ENCODE measurements at places on chromosomes 16 and 17.
A peak's percentile ranks its signal among the peaks of the same experiment; 100 is the strongest.

- no peak for DNase-seq
Measured at GRCh38 chr17:69457603-69458002, 43.1 kb downstream of the MAP2K6 start.

- DNase-seq: no peak
Measured at GRCh38 chr17:281365-281999, 71.1 kb downstream of the RPH3AL start.

- no peak for DNase-seq
Measured at GRCh38 chr17:46720408-46720807, 98.1 kb downstream of the WNT3 start.

DNA sequence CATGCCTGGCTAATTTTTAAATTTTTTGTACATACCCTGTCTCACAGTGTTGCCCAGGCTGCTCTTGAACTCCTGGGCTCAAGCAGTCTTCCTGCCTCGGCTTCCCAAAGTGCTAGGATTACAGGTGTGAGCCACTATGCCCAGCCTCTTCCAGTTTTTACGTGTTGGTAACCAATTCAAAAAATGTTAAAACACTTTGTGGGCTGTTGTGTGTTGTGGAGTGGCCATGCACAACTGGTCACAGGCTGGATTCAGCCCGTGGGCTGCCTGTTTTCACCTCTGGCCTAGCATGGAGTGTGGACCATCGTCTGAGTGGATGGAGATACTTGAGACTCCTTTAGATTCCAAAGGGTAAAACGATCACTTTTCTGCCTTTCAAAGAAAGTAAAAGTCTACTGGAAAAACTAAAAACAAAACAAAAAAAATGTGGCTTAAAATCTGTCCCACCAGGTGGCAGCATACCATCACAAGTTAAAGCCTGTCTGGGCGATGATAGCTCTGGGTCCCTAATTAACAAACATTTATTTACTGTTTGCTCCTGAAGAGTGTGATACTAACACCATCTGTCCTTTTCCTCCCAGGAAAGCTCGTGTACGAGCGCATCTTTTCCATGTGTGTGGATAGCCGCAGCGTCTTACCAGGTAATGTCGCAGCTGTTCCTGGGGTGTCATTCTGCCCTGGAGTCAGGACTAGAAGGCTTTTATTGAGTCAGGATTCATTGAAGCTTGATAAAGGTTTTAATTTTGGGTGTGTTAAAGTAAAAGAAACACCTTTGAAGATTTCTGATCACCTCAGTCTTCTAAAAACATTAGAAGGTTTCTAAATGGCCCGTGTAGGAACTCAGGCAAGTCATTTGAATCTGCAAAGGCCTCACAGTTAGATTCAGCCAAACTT is 45.8 kb downstream of the VPS35L start:
- DNase-seq: peak; percentile 23

DNA sequence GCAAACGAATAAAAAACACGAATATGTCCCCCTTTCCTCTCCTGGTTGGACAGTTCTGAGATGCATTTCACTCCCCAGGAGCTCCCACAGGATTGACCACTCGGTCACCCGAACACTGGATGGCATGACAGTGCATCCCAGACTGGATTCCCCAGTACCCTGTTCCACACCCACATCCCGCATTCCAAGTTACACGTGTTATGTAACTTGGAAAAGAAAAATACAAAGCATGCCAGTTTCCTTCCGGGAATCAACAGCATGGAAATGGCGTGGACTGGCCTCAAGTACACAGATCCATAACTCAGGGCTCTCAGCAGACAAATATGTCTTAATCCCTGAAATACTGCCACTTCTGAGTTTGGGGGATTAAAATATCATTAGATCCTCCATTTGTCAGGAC is 12.6 kb upstream of the KLHL36 start:
- no peak for DNase-seq

- peak; percentile 86 for DNase-seq
Measured at GRCh38 chr17:75238684-75239191, 22.7 kb downstream of the GGA3 start.

DNA sequence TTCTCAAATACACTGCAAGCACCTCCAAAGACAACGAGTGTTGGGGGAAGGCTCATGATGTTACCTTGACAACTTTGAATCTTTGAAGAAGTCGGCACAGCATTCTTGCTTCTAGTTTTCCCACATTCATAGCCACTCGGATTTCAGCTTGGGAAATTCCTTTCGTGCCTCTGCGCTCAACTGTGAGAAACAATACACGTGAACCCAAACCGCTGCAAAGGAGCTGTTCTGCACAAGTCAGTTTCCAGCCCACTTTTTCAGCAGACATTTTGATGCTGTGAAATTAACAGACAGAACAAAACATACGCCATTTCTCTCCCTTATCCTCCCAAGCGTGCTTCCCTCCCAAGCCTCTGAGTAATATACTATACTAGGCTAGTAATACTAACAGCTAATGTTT is 41.2 kb downstream of the GTF3C1 start:
- no peak for DNase-seq

DNA sequence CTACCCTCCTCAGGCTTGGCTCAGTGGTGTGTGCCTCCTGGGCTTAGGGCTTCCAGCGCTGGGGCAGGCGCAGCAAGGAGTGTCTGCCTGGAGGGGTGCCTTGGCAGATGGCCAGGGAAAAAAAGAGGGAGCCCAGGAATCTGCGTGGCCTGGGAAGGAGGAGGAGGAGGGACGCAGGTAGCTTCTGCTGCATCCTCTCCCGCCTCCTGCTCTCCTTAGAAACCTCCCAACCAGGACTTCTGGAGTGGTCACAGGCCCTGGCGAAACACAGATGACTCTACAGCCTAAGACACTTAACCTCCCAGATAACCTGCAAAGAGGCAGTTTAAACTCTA is 7.3 kb upstream of the BCAR1 start:
- no peak for DNase-seq

GRCh38 chr17:44522883-44523671 is 19.9 kb upstream of the GPATCH8 start:
- DNase-seq: peak; percentile 56

- DNase-seq: no peak
Measured at GRCh38 chr16:28280881-28281836, 11.2 kb upstream of the SBK1 start.

- no peak for DNase-seq
Measured at GRCh38 chr17:66276328-66276937, 26.0 kb upstream of the PRKCA start.

GRCh38 chr16:70602831-70603230 is 43.5 kb upstream of the IL34 start:
- no peak for DNase-seq

- DNase-seq: peak; percentile 88
Measured at GRCh38 chr16:88978608-88979346, 1.8 kb upstream of the CBFA2T3 start.

DNA sequence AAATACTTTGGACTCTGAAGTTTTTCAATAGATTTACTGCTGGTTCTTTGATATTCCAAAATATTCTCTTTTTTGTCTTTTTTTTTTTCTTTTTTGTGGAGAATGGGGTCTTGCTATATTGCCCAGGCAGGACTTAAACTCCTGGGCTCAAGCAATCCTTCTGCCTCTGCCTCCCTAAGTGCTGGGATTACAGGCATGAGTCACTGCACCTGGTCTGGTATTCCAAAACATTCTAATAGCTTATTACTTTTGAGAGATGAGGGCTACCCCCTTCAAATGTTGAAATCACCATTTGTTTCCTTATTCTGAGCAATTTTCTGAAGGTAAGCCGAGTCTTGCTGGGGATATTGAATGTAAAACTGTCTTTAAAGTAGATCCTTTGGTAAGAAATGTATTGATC is 55.0 kb upstream of the TEX2 start:
- DNase-seq: no peak

GRCh38 chr17:37772982-37773381 is 28.1 kb upstream of the HNF1B start:
- DNase-seq: no peak

- no peak for DNase-seq
Measured at GRCh38 chr16:74064120-74064735, 232.4 kb upstream of the PSMD7 start.

DNA sequence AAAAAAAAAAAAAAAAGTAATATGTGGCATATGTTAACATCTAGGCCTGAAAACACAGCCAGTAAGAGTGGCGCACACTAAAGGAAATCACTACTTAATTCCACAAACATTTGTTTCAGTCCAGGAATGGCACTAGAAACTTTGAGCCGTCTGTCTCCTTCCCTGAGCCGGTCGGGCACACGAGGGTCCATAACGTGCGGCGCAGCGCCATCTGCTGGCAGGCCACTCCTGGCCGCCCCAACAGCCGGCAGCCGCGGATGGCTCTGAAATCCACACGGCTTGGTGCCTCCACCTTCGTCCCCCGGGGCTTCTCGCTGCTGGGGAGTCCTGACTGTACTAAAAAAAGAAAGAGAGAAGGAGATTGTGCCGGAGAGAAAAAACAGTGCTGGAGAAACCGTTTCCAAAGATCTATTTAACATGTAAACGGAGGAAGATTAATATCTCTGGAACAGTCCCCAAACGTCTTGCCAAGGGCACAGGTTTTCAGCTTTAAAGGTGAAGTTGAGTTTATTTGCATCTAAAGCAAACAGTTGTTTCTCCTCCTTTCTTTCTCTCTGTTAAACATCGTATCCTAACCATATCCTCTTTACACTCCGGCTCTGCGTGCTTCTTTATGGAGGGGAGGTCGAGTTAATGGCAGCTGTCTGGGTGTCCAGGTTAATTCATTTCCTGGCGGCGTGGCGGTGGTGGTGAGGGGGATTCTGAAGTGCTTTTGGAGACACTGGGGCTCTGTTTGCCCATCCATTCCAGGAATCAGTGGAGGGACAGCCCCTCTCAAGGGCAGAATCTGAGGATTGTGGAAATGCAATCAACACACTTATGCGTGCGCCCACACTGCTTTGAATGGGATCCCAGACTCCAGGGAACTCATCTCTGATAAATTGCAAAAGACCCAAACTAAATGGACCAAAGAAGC is 611.3 kb upstream of the SALL1 start:
- DNase-seq: peak; percentile 50

- no peak for DNase-seq
Measured at GRCh38 chr17:3960764-3961163, 3.5 kb downstream of the ATP2A3 start.

- DNase-seq: no peak
Measured at GRCh38 chr17:76075364-76076145, 974 bp downstream of the GALR2 start.

DNA sequence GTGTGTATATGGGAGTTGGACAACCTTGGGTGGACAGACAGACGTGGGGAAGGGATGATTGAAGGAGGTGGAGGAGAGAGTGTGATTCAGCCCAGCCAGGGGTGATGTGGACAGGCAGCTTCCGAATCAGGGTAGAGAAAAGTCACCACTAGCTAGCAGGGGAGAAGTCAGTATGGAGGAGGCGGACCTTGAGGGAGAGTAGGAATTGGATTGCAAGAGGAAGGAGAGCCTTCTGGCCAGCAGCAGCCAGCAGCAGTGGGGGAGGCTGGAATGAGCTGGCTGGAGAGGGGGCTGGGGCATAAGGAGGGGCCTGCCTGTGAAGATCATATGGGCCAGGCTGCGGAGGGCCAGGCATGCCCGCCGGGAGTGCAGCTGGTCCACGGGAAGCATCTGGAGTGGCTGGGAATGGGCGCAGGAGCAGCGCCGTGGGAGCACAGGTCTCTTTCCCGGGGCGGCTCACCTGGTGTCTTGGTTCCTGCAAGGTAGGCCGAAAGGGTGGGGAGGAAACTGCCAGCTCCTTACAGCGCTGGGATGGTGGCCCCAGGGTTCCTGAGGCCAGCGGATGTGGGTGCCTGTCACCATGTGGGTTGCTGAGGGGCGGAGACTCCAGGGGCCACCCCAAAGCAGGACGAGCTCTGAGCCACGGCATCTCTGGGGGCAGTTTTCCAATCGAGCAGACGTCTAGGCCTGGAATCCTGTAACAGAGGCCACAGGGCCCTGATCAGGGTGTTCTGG is 235.3 kb downstream of the SEC14L1 start:
- DNase-seq: no peak

DNA sequence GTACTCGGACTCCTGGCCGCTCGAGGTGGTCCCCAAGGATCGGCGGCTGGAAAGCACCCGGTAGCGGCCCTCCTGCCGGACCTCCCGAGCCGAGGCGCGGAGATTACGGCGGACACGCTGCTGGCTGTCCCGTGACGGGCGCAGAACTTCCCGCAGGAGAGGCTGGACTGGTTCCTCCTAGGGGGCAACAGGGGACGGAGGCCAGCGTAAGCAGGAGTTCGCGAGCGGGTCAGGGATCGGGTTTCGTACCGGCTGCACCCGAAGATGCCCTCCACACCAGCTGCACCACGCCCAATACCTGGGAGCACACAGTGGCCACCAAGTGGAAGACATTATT is 341 bp downstream of the SLC7A6OS start:
- DNase-seq: no peak

GRCh38 chr17:16215002-16215272 is 397 bp downstream of the NCOR1 start:
- DNase-seq: no peak

- DNase-seq: no peak
Measured at GRCh38 chr16:35585411-35585810, 2126.0 kb downstream of the TP53TG3F start.

DNA sequence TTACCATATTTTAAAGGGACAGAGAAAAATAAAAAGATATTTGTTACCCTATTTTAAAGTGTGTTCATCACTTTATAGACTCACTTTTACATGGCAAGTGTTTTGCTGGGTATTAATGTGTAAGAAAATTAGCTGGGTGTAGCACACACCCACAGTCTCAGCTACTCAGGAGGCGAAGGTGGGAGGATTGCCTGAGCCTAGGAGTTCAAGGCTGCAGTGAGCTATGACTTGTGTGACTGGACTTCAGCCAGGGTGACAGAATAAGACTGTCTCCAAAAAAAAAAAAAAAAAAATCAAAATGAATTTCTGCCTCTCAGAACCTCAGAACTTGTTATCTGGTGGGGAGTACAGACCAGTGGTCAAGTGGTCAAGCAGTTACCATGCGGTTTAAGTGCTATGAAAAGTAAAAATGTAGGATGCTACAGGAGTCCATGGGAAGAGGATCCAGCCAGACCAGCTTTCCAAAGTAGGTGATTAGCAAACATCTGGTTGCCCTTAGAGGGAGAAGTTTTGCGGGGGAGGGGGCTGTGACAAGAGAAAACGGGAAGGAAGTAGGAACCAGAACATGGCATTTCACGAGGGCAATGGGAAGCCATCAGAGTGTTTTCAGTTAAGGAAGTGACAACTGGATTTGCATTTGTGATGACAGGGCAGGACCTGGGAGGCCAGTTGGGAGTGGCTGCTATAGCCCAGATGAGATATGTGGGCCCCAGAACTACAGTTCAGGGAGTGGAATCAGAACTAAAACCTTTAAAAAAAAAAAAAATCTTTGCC is 13.9 kb downstream of the CNEP1R1 start:
- peak; percentile 5 for DNase-seq

DNA sequence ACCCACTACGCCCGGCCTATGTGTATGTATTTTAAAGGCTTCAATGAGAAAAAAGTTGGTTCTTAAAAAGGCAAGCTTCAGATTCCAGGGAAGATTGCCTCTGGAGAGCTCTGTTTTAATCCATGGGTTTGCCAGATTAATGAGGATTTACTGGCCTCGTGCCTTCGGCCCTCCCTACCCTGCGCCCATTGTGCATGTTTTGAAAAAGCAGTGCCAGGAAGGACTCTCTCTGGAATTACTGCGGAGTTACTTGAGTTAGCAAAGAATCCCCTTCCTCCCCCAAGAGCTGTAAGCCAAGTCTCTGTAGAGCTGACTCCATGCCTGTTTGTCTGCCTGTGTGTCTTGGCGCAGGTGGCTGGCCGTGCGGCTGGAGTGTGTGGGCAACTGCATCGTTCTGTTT is 98.9 kb downstream of the ABCC6 start:
- no peak for DNase-seq

All from germinal center (tissue), 1 donor.